CD4-positive, alpha-beta T cell treated with Interleukin-10 for 1 hour (primary cell): ENCODE measurements at places on chromosomes 6 and 20.

DNA sequence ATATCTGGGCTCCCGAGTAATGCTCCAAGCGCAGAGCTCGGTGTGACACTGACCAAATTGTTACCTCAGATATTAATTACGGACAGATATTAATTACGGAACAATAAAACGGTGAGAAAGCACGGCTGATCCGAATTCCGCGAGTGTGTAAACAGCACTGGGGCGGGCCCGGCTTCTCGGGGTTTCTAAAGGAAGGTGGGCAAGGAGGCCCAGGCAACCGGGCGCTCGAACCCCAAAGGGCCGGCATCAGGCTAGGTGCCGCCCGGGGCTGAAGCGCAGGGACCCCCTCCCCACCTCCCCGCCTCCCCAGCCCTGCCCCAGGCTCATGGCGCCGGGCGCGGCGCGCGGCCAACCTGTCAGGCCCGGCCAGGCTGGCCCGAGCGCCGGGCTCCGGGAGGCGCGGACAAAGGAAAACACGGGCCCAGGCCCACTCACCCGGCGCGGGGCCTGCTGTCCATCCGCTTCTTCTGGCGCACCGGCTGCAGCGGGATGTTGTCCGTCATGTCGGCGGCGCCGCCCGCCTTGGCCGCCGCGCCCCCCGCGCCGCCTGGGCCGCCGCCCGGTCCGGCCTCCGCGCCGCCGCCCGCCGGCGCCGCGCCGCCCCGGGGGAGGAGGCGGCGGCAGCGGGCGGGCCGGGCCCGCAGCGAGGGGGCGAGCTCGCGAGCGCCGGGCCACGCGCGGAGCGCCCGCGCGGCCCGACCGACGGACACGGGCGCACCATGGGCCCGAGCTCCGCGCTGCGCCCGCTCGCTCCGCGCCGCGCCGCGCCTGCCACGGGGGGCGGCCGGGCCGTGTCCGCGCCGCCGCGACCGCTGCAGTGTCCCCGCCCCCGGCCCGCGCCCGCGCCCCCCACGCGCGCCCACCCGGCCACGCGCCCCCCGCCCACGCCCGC, at the start of gene ATP9A:
ATP9A (minus strand) TSS at position 524 of the 892 bp plus-strand sequence; CDS start at position 503, 21 bp downstream.
- no peak for DNase-seq

GRCh38 chr6:149924933-149925252, 2.0 kb upstream of the RAET1G start:
- no peak for DNase-seq

GRCh38 chr6:17336425-17336824, 55.3 kb downstream of the RBM24 start:
- DNase-seq: no peak

DNA sequence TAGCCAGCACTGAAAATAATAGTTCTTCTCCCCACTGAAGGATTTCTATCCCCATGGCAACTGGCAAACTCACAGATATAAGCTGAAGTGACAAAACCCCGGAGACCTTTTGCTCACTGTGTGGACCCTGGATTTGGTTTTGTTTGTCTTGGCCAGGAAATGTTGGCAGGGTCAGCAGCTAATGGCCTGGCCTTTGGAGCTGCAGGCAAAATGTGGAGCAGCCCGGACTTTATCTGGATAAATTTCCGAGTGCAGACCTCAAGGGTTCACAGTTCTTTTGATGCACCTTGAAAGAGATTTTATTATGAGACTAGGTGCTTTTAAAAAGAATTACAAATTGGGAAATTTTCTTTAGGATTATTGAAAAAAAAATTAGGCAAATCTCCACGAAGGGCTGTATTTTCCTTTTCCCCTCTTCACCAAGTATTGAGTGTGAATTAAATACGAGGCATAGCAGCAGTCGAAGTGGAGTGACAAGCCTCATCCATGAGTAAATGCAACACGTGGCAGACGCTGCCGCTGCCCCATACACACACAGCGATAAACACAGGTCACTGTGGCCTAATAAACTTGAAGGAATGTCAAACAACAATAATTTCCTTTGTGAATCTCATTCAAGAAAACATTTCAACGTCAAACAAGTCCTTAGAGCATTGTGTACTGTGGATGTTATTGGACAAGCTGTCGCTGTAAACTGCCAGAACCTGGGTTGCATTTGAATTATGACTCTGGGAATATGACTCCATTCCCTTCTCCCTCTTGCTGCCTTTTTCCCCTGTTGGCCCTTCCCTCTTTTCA, 35.1 kb upstream of the CCN6 start:
- no peak for DNase-seq

DNA sequence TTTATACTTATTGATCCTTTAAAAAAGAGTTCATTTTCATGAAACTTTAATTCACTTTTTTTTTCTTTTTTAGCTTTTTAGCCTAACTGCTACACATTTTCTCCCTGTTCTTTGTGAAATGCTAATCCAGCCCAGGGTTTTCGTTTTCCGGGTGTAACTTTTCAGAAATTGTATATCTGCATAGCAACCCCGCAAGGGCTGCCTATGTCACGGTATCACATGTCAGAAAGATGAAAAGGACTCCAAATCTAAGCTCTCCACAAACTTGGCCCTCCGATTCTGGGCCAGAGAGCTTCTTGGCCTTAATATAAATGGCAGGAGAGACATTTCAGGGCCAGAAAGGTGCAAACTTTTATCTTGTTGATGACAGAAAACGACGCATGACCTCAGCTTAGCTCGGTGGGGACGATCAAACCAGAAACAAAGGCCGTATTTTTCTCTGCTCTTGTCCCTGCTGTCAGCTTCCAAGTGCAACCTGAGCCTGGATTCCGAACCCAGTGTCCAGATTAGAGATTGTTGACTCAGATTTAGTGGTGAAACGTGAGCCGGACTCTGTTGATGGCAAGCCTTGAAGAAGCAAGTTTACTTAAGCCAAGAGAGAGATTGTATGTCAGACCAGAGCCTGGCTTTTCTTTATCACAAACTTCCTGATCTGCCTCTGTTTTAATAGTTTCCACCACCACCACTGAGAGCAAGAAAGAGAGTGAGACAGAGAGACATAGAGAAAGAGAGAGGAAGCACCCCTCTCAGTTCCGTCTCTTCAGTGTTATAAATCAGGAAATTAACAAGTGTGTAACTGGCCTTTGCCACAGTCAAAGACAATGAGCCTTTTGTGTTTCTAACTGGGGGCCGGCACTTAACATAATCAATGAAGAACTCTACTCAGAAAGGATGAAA, 157.8 kb downstream of the SCML4 start:
- no peak for DNase-seq

DNA sequence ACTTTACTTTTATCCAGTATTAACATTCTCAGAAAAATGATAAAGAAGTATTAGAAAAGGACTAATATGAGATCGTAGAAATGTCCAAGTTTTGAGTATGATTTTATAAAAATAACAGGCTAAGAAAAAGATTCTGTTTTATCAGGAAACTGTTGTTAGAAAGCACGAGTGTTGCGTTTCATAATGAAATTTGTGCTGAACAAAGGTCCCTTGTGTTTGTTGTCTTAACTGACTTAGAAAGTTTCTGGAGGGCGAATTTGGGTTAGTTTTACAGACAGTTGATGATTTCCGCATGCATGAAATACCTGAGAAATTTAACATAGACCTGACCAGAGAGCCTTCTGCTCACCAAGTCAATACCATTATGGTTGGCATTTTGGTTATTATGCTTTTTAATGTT, 136.0 kb downstream of the FNDC1 start:
- no peak for DNase-seq

GRCh38 chr6:70258483-70258882, 44.4 kb downstream of the COL9A1 start:
- no peak for DNase-seq

GRCh38 chr6:21241231-21242130, 352.1 kb upstream of the SOX4 start:
- no peak for DNase-seq

- DNase-seq: peak; percentile 41
Measured at GRCh38 chr20:24955045-24955444, 6.0 kb downstream of the CST7 start.

DNA sequence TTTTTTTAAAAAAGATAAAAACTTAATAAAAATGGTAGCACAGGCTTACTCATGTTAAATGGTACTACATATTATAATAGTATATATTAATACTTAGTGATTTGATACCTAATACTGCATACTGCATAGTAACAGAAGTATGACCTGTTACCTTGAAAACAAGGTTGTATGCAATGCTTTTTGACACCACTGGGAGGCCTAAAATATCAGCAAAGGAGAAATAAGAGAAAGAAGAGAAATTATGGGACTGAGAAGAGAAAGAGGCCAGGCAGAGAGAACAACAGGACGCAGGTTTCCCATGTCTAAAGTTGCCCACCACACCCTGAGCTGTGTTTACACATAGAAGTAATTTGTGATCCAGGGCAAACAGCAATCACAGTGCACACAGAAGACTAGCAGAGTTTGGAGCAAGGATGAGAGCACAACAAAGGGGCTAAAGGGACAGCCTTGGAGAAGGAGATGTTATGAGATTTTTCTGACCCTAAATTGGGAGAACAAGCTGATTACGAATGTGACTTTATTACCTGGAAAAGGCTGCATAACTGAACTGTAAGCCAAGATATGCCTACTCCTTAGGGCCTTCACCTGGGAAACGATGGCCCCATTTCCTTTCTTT, 73.2 kb downstream of the ROS1 start:
- no peak for DNase-seq

- DNase-seq: no peak
Measured at GRCh38 chr6:150058231-150058792, 10.6 kb downstream of the ULBP3 start.

GRCh38 chr20:52410731-52411234, 219.2 kb upstream of the ZFP64 start:
- peak; percentile 35 for DNase-seq

DNA sequence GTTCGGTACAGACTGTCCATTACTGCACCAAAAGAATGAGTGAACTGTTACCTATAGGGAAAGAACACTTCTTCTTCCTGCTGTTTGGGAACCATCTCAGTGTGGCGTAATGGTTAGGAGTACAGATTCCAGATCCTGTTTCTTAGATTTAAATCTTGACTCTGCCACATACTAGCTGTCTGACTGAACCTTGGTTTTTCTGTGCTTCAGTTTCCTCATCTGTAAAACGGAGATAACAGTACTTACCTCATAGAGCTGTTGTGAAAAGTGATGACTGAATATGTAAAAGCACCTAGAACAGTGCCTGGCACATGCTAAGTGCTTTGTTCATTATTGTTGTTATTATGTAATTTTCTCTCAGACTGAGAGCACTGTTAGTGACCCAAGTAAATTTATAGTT, 39.8 kb downstream of the STX11 start:
- DNase-seq: no peak

DNA sequence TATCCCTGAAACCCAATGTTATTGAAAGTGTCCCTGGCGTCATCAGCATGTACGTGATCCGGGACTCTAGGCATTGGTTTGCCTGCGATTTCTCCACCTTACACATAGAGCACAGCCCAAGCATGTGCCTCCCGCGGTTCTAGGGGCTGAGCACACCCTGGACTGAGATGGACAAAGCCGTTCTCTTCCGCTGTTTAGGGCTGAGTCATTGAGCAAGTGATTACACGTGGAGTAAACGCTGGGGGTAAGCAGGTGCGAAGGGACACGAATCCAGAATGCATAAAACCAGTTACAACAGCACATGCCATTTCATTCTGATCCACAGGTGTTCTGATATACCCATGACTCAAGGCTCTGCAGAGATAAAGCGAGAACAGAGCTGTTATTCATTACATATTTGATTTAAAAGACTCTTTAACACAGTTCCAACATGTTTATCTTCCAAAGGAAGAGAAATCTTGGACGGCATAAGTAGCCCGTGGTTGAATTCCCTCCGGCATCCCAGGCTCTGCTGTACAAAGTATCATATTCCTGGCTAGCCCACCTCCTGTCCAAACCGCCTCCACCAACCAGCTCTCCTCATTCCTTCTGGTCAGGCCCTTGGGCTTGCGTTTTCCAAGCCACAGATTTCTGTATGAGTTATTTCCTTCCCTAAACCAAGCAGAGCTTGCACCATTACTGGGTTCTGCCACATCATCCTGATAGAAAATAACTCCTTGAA, 36.1 kb upstream of the THBS2 start:
- DNase-seq: no peak

DNA sequence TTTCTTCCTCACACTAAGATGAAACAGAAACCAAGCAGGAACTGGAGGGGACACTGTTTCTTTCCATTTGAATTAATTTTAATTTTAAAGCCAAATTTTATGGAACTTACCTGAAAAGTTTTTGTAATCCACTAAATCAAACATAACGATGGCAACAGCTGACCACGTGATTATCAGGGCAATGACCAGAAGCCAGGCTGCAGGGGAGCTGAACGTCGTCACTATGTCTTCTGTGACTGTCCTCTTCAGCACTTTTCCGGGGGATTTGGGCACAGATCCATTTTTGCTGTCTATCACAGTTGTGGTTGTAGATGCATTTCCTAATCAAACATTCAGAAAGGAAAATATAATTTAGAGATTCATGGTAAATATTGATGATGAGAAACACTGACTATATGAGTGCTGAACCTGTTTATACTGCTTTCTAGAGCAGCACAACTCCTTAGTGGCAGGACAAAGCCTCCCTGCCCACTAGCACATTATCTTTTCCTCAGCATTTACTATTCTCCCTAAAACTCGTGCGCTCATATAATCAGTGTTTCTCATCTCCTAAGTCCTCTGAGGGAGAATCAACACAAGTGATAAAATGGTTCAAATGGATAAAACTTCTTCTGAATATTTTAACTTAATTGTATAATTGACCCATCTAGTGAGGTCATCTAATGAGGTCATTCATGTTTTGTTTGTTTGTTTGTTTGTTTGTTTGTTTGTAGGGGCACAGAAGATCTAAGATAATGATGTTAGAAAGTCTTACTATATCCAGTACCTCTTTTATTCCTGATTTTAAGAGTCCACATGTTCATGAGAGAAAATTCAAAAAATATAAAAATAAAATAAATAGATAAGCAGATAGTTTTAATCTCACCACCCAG, 65.7 kb downstream of the TRDN start:
- DNase-seq: no peak

- DNase-seq: no peak
Measured at GRCh38 chr6:167564416-167565250, 239.7 kb downstream of the TTLL2 start.

DNA sequence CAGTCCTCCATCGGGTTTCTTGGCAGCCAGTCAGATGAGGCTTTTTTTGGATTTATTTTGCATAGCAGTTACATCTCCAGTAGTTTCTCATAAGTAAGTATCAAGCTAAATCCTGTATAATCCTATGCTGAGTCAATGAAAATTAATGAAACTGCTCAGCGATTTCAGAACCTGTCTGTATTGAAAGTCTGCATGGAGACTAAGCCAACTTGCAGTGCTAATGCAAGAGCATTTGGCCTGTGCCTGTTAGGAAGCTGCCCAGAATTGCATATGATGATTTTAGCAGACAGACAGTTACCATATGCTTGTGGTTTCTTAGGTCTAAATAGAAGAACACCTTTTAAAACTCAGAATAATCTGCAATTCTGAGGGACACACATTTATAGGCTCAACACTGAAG, 25.2 kb upstream of the LRRN4 start:
- DNase-seq: no peak
